HuH-7 (cell line): ENCODE measurements at places on chromosomes 1 and 21.

- DNase-seq, result no peak
Observed at GRCh38 chr1:9855186-9855585, 31.4 kb upstream of the CLSTN1 start.

GRCh38 chr1:179351281-179351680, 14.5 kb upstream of the AXDND1 start:
- DNase-seq, result no peak

GRCh38 chr1:15508700-15509487, 15.1 kb downstream of the CASP9 start:
- DNase-seq, result no peak

GRCh38 chr1:32200226-32201010, at the start of gene CCDC28B:
CCDC28B (plus strand) TSS chr1:32200595; CDS start chr1:32201936, 1,341 bp downstream.
- peak; percentile 79 for DNase-seq
